ENCODE measurements at places on chromosomes 6 and 20.

DNA sequence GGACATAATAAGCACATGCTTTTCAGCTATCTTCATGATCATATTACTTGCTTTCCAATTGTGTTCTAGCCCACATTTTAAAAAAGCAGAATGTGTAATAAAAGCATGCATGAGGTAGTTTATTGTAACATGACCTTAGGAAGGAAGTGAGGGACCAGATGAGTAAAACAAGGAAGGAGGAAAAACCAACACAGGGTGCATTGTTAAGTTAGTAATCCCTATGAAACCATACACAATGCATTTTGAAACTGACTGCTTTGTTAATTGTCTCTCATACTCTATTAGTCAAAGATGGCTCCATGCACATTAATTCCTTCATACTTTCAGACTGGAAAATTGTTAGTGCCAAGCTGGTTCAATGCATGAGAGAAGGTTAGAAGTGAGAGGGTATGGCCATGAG is 37.7 kb upstream of the CENPW start:
- DNase-seq = no peak

GRCh38 chr6:132490478-132491204 is 22.3 kb downstream of the STX7 start:
- no peak for DNase-seq

DNA sequence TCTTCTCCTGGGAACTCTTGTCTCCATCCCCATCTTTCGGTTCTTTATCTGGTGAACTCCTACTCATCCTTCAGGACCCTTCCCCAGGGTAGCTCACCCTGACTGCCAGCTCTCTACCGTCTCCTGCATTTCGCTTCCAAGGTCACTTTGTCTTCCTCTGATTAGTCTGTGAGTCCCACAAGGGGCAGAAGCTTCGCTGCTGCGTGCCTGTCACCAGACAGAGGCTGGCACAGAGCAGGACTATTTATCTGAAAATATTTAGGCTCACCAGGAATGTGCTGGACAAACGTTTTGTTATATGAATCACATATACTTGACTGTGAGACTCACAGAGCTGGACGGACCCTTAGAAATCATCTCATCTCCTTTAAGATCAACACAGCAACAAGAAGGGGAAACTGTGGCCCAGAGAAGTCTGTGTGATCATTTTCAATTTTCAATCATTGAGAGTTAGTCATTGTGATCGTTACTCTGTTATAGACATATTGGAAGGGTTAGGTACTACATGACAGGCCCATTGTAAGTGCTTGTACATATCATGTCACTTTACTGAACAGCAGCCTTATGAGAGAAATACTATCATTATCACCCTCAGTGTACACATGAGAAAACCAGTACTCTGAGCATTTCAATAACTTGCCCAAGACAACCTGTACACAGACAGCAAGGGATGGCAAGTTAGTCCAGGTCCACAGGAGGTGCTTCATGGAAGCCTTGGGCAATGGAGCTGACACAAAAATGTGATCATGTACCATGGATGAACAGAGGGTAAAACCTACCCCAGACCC is 51.4 kb downstream of the JPH2 start:
- no peak for DNase-seq

DNA sequence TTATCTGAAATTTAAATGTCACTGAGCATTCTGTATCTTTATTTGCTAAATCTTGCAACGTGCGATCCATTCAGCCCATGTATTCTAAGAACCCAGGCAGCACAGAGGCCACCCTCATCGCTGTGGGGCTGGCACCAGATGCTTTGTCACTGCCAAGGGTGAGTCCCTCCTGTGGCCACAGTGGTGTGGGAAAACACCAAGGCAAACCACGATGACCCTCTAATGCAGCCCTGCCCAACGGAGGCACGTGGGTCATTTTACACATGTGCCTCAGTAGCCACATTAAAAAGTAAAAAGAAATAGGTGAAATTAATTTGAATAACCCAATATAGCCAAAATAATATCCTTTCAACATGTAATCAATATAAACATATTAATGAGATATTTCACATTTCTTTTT is 221.7 kb downstream of the UNC5CL start:
- no peak for DNase-seq

GRCh38 chr6:123042401-123042800 is 46.4 kb downstream of the CLVS2 start:
- DNase-seq = no peak

DNA sequence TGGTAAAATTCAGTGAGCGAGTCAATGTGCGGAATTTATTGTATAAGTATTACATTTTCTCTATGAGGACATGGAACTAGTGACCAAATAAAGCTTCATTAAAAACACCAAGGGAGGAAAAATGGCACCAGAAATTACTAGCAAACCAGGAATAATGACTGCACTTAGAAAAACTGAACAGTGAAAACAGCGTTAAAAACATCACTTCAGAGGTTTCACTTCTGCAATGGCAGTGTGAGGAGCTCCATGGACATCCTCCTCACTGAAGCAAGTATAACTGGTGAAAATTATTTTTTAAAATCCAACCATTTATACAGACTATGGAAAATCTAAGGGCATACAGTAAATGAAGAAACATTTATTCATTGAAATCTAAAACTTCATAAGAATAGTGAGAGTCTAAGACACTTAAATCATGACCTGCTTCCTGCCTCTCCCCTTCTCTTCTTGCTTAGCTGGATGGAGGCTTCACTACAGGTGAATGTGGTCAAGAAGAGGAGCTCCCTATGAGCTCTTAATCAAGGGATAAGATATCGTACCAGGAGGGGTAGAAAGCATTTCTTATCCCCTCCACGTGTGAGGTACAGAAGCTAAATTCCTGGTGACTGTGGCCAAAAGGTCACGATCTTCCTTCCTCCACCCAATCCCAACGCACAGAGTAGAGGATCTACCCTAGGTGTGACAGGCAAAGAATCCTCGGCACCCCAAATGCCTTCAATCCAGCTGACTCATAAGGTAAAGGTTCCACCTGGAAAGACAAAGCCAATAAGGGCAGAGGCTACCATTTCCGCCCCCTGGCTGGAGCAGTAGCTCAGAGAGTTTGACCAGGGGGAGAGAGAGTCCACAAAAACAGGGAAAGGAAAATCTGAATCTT is 12.3 kb upstream of the ASF1A start:
- no peak for DNase-seq

DNA sequence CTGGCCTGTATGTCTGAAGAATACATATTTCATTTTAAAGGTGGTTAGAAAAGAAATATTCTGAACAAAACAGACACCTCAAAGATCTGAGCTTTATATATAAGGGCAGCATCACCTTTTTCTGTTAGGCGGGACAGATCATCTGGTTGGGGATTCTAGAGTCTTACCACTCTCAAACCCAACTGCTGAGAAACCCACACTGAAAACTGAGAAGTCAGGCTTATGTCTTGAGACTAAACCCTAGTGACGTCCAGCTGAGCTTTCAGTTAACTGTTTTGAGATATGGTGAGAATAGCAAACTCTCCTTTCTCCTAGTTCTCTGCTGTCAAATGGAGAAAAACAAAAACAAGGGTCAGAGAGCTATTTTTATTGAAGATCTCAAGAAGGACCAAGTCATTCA is 63.7 kb upstream of the CCN6 start:
- no peak for DNase-seq

DNA sequence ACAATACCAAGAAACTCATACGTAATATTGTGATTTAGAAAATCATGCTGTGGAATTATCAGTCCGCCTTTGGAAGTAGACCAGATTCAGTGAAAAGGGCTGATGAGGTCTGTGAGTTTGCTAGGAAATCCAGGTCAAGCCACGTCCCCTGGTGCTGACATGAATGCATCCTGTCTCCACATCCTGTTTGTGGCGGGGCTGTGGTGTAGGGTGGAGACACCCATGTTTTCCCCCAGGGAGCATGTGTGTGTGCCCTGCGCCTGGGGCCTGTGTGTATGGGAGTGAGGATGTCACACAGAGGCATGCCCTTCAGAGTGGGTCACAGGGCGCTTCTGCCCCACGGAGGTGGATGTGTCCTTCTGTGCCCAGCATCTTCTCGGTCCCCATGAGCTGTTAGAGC is 109.1 kb downstream of the SASH1 start:
- no peak for DNase-seq
